Esophagus squamous epithelium (tissue), 5 donors: ENCODE measurements at places on chromosomes 12 and 14. TPM values are rescaled to one million over a fixed set of nuclear protein-coding genes. Genes with fewer than 3 reads are reported as not detected.

CCDC38 gene
- not detected for total RNA-seq

DNA sequence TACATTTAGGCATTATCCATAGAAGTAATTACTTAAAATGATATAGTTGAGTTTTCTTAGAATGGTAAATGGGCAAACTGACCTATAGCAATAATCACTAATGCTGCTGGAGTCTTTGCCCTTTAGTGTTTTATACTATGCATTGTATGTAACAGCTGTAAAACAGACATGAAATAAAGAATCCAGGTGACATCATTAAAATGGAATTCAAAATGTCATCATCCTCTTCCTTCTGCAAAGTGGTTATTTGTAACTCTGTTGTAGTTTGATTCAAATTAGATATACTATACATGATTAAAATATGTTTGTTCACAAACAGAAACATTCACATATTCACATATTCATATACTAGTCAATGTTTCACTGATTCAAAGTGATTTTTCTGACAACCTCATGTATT, 598.8 kb downstream of the SLC16A7 start:
- H3K36me3 ChIP-seq: no peaks in the 10 kb centered on the region
- no peaks in the 10 kb centered on the region for H3K27me3 ChIP-seq
- H3K4me1 ChIP-seq: no peaks in the 10 kb centered on the region
- H3K27ac ChIP-seq: no peak overlapping the region

- no peak overlapping the region for H3K4me3 ChIP-seq
- peaks cover 15% of the 10 kb centered on the region for H3K36me3 ChIP-seq
- H3K27ac ChIP-seq: peak overlapping the region; percentile 67
- H3K27me3 ChIP-seq: no peaks in the 10 kb centered on the region
These were observed 21.4 kb downstream of the ACVR1B start for GRCh38 chr12:51972849-51973273.

GALNT9 gene
- total RNA-seq: not detected

- peaks cover 3% of the 10 kb centered on the region for H3K4me1 ChIP-seq
- no peaks in the 10 kb centered on the region for H3K27me3 ChIP-seq
- DNase-seq: no peak
- no peaks in the 10 kb centered on the region for H3K36me3 ChIP-seq
- H3K4me3 ChIP-seq: peak overlapping the region; percentile 94
- H3K27ac ChIP-seq: peak overlapping the region; percentile 84
These were observed 7.3 kb upstream of the C12orf50 start for GRCh38 chr12:88036353-88036965.

DNA sequence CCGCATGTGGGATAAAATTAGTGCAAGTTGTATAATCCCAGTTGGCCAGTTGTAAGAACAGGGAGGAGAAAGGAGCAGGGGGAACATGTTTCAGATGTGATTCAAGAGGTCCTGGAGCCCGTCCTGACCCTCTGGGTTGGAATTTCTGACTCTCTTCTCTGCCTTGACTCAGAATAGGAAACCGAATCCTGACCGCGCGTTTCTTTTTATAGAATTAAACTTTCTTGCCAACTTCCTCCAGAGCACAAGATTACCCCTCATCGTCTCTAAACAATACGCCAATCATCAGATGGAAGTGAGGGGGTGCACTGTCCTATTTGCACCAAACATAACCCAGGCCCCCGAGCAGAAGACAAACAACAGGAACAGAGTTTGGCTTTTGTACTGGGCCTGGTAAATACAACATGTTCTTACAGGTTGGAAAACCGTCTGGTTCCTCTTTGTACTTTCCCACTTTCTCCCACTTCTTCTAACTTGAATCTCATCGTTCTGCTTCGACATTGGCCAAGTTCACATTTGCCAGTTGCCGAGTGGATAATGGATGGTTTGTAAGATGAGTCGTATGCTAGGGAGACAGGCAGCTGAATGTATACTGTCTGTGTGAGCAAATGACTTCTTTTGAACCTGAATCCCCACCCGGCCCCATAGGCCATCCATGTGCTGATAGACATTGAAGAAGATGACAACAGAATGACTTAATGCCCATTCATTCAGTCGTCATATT, 42.6 kb upstream of the MED13L start:
- H3K27ac ChIP-seq: peak overlapping the region; percentile 85
- H3K4me1 ChIP-seq: peaks cover 27% of the 10 kb centered on the region
- H3K4me3 ChIP-seq: peak overlapping the region; percentile 42
- no peak for DNase-seq
- no peaks in the 10 kb centered on the region for H3K36me3 ChIP-seq
- H3K27me3 ChIP-seq: no peaks in the 10 kb centered on the region

GRCh38 chr12:104199964-104200363, 15.6 kb upstream of the TXNRD1 start:
- H3K36me3 ChIP-seq: no peaks in the 10 kb centered on the region
- no peaks in the 10 kb centered on the region for H3K4me1 ChIP-seq
- no peak overlapping the region for H3K4me3 ChIP-seq
- no peak overlapping the region for H3K27ac ChIP-seq
- DNase-seq: no peak

- no peaks in the 10 kb centered on the region for H3K27me3 ChIP-seq
- no peak for DNase-seq
- H3K36me3 ChIP-seq: no peaks in the 10 kb centered on the region
- no peak overlapping the region for H3K27ac ChIP-seq
- no peak overlapping the region for H3K4me3 ChIP-seq
- no peaks in the 10 kb centered on the region for H3K4me1 ChIP-seq
These were observed 608.4 kb downstream of the FSCB start for GRCh38 chr14:43898687-43899086.

LALBA gene
- not detected for total RNA-seq

- no peak overlapping the region for H3K4me3 ChIP-seq
- H3K36me3 ChIP-seq: no peaks in the 10 kb centered on the region
- DNase-seq: no peak
- no peak overlapping the region for H3K27ac ChIP-seq
- H3K27me3 ChIP-seq: no peaks in the 10 kb centered on the region
These were observed 254.7 kb downstream of the EGLN3 start for GRCh38 chr14:33696165-33696564.

DNA sequence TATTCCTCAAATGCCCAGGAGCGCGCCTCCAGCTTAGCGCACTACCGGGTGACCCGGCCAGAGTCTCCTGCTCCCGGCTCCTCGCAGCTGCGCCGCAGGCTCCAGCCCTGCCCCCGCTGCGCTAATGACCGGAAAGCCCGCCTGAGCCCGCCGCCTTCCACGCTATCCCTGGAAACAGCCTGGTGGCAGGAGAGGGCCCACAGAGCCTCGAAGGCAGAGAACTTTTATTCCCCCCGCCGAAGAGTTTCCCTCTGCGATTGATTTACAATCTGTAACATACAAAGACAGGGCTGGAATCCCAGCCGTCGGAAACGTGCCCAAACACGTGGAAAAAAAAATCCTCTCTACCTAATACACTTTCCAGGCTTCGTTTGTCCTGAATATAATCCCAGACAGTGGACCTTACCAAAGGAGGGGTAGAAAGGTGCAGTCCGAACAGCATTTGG, 1.5 kb downstream of the COL2A1 start:
- H3K36me3 ChIP-seq: no peaks in the 10 kb centered on the region
- H3K4me1 ChIP-seq: peaks cover 50% of the 10 kb centered on the region
- no peak overlapping the region for H3K27ac ChIP-seq

- DNase-seq: no peak
- H3K4me1 ChIP-seq: no peaks in the 10 kb centered on the region
- H3K27ac ChIP-seq: peak overlapping the region; percentile 2
These were observed 14.9 kb upstream of the SLC8A3 start for GRCh38 chr14:70203686-70204085.

DNA sequence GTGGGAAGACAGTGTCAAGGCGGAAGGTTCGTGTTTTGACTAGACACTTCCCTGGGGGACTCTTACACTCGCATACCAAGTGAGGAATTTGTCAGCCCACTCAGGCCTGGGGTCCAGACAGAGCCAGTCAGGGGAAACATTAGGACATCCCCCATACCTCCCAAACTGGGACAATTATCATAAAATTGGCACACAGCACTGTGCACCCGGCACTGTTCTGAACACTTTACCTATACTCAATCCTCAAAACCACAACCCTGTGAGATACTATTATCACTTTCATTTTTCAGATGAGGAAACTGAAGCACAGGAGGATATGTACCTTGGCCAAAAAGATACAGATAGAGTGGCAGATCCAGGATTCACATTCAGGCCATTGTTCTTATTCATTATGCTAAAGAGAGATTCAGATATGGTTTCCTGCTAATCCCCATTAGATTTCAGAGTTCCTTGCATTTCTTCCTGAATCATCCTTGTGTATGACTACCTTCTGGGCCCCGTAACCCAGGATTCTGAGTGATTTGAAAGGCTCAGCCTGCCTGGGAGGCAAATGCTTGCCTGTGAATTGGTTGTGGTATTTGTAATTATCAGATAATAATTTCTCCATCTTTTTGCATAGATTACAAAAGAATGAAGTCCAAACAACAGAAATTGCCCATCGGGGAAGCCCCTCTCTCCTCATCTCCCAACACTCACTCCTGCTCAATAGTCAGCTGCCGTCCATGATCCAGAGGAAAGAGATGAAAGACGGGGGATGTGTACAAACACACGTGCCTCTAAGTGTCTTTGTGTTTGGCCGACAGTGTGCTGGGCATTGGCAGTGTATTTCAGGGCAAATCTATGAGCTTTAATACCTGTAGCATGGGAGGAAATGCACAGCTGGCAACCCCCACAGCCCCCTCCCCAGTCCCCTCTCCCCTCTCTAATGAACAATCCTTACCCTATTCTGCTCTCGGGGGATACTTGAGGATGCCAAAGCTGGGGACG, 4.6 kb downstream of the TAC3 start:
- no peak overlapping the region for H3K27ac ChIP-seq
- H3K4me1 ChIP-seq: peaks cover 6% of the 10 kb centered on the region
- H3K36me3 ChIP-seq: no peaks in the 10 kb centered on the region
- DNase-seq: no peak
- no peaks in the 10 kb centered on the region for H3K27me3 ChIP-seq

REP15 gene
- not detected for total RNA-seq

OVCH1 gene
- 0.38 TPM for total RNA-seq

GRCh38 chr12:94987076-94987669, 16.3 kb downstream of the NDUFA12 start:
- no peak overlapping the region for H3K4me3 ChIP-seq
- no peaks in the 10 kb centered on the region for H3K4me1 ChIP-seq
- no peak overlapping the region for H3K27ac ChIP-seq
- H3K36me3 ChIP-seq: no peaks in the 10 kb centered on the region
- H3K27me3 ChIP-seq: no peaks in the 10 kb centered on the region
- DNase-seq: no peak

- no peak overlapping the region for H3K4me3 ChIP-seq
- no peak for DNase-seq
These were observed 288.3 kb upstream of the AMIGO2 start for GRCh38 chr12:47367912-47368537.

ZFYVE26 gene
- 16.2 TPM for total RNA-seq

DNA sequence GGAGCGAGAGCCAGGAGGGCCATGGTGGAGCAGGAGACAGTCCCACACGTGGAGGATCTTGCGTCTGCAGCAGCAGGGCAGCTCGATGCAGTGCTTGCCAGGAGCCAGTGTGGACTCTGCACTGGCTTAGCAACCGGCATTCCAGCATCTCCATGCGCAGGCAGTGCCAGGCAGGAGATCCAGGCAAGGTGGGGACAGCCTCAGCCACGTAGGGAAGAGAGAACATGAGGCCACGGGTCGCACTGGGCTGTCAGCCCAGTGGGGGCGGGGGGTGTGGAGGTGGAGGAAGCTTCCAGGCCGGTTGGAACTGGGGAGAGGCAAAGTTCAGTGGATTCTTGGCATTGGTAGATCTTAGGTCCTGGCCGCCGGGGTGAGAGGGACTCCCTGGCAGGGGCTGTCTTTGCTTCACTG, 121.0 kb upstream of the EVL start:
- H3K27me3 ChIP-seq: peaks cover 6% of the 10 kb centered on the region
- H3K27ac ChIP-seq: no peak overlapping the region
- H3K4me3 ChIP-seq: no peak overlapping the region
- DNase-seq: no peak
- H3K4me1 ChIP-seq: peaks cover 32% of the 10 kb centered on the region

ZDHHC22 gene
- total RNA-seq: not detected

SOAT2 gene
- not detected for total RNA-seq

GRCh38 chr14:24063263-24063836, 8.0 kb upstream of the CPNE6 start:
- no peak overlapping the region for H3K27ac ChIP-seq
- H3K36me3 ChIP-seq: no peaks in the 10 kb centered on the region
- no peaks in the 10 kb centered on the region for H3K27me3 ChIP-seq
- H3K4me1 ChIP-seq: peaks cover 4% of the 10 kb centered on the region
- DNase-seq: no peak
- no peak overlapping the region for H3K4me3 ChIP-seq

DNA sequence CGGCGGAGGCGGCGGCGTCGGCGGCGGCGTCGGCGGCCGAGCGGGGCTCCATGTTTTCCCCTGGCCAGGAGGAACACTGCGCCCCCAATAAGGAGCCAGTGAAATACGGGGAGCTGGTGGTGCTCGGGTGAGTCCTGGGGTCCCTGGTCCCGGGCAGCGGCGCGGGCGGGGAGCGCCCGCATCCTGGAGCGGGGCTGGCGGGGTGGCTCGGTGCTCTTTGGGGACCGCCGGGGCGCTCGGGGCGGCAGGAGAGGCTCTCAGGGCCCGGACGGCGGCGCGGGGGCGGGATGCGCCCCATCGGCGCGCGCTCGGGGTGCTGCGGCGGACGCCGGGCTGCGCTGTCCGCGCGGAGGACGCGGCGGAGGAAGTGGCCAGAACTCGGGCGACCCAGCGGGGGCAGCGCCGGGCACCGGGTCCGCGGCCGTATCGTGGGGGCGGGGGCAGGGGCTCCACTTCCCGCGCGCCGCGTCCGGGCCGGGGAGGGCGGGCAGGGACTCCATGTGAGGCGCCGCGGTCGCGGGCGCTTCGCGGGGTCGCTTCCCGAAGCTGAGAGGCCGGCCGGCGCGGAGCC, 485 bp downstream of the PELI2 start:
- H3K27ac ChIP-seq: peak overlapping the region; percentile 91
- peaks cover 56% of the 10 kb centered on the region for H3K4me1 ChIP-seq

DNA sequence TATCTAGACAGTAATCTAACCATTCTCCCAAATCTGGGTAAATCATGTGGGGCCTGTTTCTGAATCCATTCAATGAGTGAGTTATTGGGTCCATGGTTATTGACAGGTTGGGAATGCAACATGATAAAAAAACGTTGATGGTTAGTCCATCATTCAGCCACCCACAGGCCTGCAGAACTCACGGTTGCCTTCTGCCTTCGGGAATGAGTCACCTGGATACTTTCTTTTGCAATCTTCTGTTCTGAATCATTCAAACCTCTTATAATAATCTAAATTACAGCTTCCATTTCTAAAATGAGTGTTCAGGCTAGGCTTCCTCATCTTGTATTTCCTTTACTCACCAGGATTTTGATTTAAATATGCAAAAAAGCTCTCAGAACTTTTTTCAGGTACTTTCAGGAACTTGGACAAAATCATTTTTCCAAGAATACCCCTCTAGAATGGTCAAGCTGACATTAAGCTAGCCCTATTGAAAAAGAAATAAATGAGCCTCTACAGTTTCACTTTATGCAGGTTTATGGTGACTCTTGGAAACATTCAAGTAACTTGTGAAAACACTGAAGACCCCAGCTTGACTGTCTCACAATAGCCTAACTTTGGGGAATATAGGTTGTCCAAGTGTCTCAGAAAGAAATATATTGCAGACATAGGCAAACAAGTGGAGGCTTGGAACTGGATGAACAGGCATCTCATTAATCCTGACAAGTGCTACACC, 94.4 kb downstream of the KCNK10 start:
- no peaks in the 10 kb centered on the region for H3K4me1 ChIP-seq
- no peak overlapping the region for H3K27ac ChIP-seq
- no peak overlapping the region for H3K4me3 ChIP-seq
- no peaks in the 10 kb centered on the region for H3K36me3 ChIP-seq
- no peaks in the 10 kb centered on the region for H3K27me3 ChIP-seq

PRH2 gene
- 7.0 TPM for total RNA-seq

GRCh38 chr14:64196814-64197411, 97.3 kb downstream of the ESR2 start:
- no peak for DNase-seq
- no peaks in the 10 kb centered on the region for H3K27me3 ChIP-seq
- H3K4me1 ChIP-seq: peaks cover 47% of the 10 kb centered on the region

BEST3 gene
- not detected for total RNA-seq

C14orf132 gene
- 3.0 TPM for total RNA-seq
